ENCODE measurements at places on chromosomes 1 and 21. TPM values are rescaled to one million over a fixed set of nuclear protein-coding genes. Genes with fewer than 3 reads are reported as not detected.

GRCh38 chr1:180502361-180503279, at the start of gene ACBD6:
ACBD6 (minus strand) TSS chr1:180502577; CDS start chr1:180502266, 311 bp downstream.
- H3K4me1 ChIP-seq = peaks cover 34% of the 10 kb centered on the region
- H3K27ac ChIP-seq = peak within 1 kb of the TSS; percentile 93
- H3K27me3 ChIP-seq = no peaks in the 10 kb centered on the region
- peaks cover 6% of the 10 kb centered on the region for H3K36me3 ChIP-seq

DNA sequence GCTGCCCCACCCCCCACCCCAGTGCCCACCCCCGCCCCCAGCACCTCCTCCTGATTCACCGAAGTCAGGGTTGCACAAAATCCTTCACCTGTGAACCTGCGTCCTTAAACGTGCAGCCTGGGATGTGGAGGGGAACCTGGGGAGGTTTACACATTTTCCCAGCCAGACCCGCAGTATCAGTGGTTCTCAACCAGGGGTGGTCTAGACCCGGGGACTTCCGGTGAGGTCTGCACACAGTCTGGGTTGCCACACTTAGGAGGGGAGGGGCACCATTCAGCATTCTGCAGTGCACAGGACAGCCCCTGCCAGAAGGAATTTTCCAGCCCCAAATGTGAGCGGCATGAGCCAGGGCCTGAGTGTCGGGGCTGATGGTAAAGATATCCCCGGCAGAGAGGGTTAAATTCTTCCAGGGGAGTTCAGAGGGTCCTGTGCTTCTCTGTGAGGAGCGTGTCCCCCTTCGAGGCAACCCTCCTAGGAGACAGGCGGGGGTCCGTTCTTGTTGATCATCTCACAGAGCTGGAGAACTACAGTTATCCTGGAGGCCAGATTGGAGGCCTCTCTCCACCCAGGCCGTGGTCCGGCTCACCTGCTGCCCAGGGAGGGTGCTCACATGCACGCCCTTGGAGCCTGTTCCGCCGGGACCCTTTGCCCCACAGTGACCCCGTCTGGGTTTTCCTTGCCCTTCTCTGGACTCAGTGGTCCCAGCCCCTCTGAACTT, 113.6 kb downstream of the SIK1 start:
- H3K27ac ChIP-seq = no peak overlapping the region
- H3K36me3 ChIP-seq = no peaks in the 10 kb centered on the region
- DNase-seq = no peak
- no peaks in the 10 kb centered on the region for H3K4me1 ChIP-seq
- no peak overlapping the region for H3K4me3 ChIP-seq
- peaks cover 7% of the 10 kb centered on the region for H3K27me3 ChIP-seq

DNA sequence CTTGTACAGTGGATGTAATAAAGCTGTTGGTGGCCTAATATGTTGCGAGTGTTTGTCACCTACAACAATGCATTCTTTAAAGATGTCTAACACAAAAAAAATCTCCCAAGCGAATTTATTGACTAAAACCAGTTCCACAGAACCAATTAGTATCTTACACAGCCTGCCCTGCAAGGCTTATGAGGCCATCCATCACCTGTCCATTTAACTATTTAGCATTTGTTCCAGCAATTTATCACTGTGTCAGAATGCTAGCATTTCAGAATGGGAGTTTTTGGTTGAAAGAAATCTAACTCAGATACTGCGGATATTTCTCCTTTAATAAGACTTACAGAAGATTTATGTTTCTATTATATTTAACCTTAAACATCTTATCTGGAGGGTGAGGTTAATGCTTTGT, 831.1 kb upstream of the PRMT6 start:
- H3K36me3 ChIP-seq = no peaks in the 10 kb centered on the region
- H3K27ac ChIP-seq = no peak overlapping the region
- no peaks in the 10 kb centered on the region for H3K4me1 ChIP-seq
- no peaks in the 10 kb centered on the region for H3K27me3 ChIP-seq
- no peak for DNase-seq
- no peak overlapping the region for H3K4me3 ChIP-seq

- no peak for DNase-seq
- H3K4me3 ChIP-seq = no peak overlapping the region
- peaks cover 3% of the 10 kb centered on the region for H3K27me3 ChIP-seq
- no peak overlapping the region for H3K27ac ChIP-seq
- peaks cover 8% of the 10 kb centered on the region for H3K4me1 ChIP-seq
- H3K36me3 ChIP-seq = no peaks in the 10 kb centered on the region
Observed at GRCh38 chr21:29641001-29641634, 298.7 kb downstream of the GRIK1 start.

- no peaks in the 10 kb centered on the region for H3K36me3 ChIP-seq
- no peak for DNase-seq
- H3K27me3 ChIP-seq = peaks cover 10% of the 10 kb centered on the region
- H3K4me3 ChIP-seq = no peak overlapping the region
Observed at GRCh38 chr1:60849401-60849800, 233.0 kb upstream of the NFIA start.

DNA sequence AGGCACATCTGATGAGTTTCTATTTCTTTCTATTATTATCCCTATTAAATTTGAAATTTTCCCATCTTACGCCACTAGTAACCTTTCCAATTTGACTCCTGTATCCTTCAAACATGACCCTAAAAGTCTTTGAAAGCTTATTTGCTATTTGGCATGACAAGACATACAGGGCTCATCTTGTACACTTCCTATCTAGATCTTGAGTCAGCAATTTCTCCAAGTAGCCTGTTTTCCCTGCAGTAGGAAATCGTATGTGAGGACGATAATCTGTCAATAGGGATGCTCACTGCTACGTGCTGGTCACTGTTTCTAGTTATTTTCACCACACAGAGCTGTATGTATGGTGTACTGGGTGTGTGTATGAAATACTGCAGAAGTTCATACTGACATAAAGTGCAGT, 142.7 kb downstream of the CDC42BPA start:
- no peak overlapping the region for H3K4me3 ChIP-seq
- no peaks in the 10 kb centered on the region for H3K4me1 ChIP-seq
- H3K36me3 ChIP-seq = no peaks in the 10 kb centered on the region
- no peak overlapping the region for H3K27ac ChIP-seq
- peaks cover 4% of the 10 kb centered on the region for H3K27me3 ChIP-seq

KCNE1 gene
- total RNA-seq = not detected

GUK1 gene
- total RNA-seq = 206 TPM

TFAP2E gene
- 0.19 TPM for total RNA-seq

SLFNL1 gene
- total RNA-seq = 0.12 TPM

HAO2 gene
- total RNA-seq = not detected

TNFRSF18 gene
- total RNA-seq = 31.0 TPM

TTC4 gene
- 30.2 TPM for total RNA-seq

VPS72 gene
- total RNA-seq = 56.9 TPM

TIE1 gene
- total RNA-seq = not detected

LPAR3 gene
- 1.1 TPM for total RNA-seq
